GM23248 (cell line): ENCODE measurements at places on chromosomes 3 and 15. TPM values are rescaled to one million over a fixed set of nuclear protein-coding genes. Genes with fewer than 3 reads are reported as not detected.

- H3K27me3 ChIP-seq = no peaks in the 10 kb centered on the region
- no peak overlapping the region for H3K4me3 ChIP-seq
- no peaks in the 10 kb centered on the region for H3K4me1 ChIP-seq
- no peaks in the 10 kb centered on the region for H3K36me3 ChIP-seq
- no peak overlapping the region for H3K27ac ChIP-seq
Measured at GRCh38 chr3:36615861-36616260, 148.5 kb downstream of the DCLK3 start.

Gene NUSAP1
- 33.3 and 77.9 TPM in 2 replicates for total RNA-seq

- peak; percentile 56 for DNase-seq
- peaks cover 4% of the 10 kb centered on the region for H3K4me1 ChIP-seq
- no peak overlapping the region for H3K27ac ChIP-seq
- peak overlapping the region; percentile 55 for H3K4me3 ChIP-seq
- H3K27me3 ChIP-seq = no peaks in the 10 kb centered on the region
- no peaks in the 10 kb centered on the region for H3K36me3 ChIP-seq
Measured at GRCh38 chr3:187101184-187102072, 37.9 kb downstream of the RPL39L start.

DNA sequence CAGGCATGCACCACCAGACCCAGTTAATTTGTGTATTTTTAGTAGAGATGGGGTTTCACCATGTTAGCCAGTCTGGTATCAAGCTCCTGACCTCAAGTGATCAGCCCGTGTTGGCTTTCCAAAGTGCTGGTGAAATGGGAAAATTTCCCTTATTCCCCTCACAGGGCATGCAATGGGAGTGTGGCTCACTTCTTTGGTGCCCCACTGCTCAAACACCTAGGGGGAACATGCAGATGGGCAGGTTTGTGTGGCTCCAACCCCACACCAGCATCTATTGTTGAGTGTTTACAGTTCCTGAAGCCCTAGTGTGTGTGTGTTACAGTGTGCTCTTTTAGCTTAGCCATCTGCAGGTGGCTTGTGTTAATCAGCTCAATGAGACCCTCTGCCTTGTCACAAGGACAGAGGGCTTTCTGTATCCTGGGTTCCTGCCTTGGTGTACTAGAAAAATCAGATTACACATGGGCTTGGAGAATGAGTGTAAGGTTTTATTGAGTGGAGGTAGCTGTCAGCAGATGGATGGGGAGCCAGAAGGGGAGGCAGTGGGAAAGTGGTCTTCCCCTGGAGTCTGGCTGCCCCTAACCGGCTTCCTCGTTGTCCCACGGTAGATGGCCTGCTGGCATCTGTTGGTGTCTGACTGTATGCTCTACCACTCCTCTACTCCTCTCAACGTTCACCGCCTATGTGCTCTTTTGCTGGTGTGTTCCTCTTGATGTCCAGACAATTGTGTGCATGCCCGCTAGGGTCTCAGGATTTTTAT is 248.1 kb upstream of the CBLB start:
- H3K36me3 ChIP-seq = no peaks in the 10 kb centered on the region
- H3K27me3 ChIP-seq = no peaks in the 10 kb centered on the region
- H3K27ac ChIP-seq = no peak overlapping the region
- H3K4me3 ChIP-seq = no peak overlapping the region
- H3K4me1 ChIP-seq = peaks cover 35% of the 10 kb centered on the region

Gene TRH
- not detected in 2 replicates for total RNA-seq

DNA sequence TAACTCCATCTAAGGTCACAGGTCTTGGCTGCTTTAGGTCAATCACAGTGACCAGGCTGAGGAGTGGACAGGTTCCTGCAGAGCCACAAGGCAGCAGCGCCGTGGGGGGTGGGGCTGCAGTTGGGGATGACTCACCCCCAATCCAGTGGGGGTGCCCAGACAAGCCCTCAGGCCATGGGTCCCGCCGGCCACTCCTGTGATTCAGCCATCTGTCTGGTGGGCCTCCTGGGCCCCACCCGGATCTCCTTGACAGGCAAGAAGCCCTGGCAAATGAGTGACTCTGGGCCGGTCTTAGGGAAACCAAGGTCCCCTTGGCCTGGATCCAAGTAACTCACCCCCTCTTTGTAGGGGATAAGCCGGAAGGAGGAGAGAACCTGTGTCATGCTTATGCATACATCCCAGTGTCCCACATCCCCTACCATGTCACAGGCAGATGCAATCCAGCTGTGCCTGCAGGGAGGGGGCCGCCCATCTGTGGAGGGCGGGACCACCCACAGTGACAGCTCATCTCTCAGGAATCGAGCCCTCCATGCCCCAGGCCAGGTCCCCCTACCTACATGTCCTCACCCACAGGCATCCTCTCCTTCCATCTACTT is 495 bp upstream of the COL7A1 start:
- no peaks in the 10 kb centered on the region for H3K27me3 ChIP-seq
- peak overlapping the region; percentile 68 for H3K4me3 ChIP-seq
- H3K36me3 ChIP-seq = peaks cover 12% of the 10 kb centered on the region; the same call in 1 of the 2 replicates

Gene IMPG2
- total RNA-seq = 0.11 TPM in 1 of 2 replicates, not detected in the other

- peaks cover 39% of the 10 kb centered on the region for H3K4me1 ChIP-seq
- H3K27me3 ChIP-seq = no peaks in the 10 kb centered on the region
- peak overlapping the region; percentile 33 for H3K4me3 ChIP-seq
- no peaks in the 10 kb centered on the region for H3K36me3 ChIP-seq
- DNase-seq = peak; percentile 89
Measured at GRCh38 chr3:113231827-113232253, 20.5 kb downstream of the BOC start.

DNA sequence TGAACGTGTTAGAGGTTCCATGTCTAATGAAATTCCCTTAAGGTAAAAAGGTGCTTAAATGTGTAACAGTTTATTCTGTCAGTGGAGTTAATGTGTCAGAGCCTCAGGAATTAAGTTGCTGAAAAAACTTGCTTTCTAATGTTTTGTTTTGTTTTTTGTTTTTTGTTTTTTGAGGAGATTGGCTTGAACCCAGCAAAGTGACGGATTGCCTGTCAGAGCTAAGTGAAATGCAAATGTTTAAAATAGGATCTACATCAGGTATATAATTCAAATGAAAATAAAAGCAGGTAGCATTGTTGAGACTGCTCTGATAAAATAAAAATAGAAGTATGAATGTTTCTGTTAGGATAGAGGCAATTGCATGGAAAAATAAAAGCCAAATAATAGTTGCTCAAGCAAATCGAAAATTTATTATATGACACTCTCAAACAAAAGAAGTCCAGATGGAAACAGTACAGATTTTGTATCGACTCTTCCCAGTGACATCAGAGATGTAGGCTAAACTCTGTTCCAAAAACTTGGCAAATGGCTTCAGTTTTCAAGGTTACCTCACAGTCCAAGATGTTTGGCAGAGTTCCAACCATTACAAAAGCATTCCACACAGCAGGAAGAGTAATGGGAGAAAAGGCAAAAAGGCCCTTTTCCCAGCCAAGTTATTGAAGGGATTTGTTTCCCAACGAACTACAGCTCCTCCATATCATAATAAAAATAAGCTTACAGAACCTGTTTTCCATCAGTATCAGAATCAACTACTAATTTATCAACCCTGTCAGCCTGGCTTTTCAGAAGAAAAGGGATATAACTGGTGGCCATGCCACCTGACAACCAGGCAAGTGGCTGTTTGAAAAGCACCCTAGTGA is 291.0 kb downstream of the TBL1XR1 start:
- no peaks in the 10 kb centered on the region for H3K36me3 ChIP-seq
- H3K4me3 ChIP-seq = no peak overlapping the region
- peaks cover 3% of the 10 kb centered on the region; the same call in 1 of the 2 replicates for H3K27me3 ChIP-seq
- DNase-seq = peak; percentile 54
- no peaks in the 10 kb centered on the region for H3K4me1 ChIP-seq

DNA sequence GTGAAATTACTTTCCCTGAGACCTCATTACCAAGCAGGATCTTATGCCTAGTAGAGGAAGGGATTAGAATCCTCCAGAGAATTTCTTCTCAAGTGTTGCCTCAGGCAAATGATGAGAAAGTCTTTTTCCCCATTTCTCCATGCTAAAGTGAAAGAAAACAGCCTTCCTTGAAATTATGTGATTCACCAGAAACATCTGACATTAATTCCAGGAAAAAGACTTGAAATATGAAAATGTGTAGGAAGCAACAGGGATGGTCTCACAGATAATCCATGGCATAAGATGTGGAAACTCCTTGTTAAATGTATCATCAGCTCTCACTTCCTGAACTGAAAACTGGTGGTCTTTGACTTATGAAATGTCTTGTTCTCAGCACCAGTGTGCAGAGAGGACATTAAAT is 17.9 kb upstream of the ABI3BP start:
- peak overlapping the region; percentile 93 for H3K27ac ChIP-seq
- peaks cover 33% of the 10 kb centered on the region for H3K4me1 ChIP-seq
- H3K4me3 ChIP-seq = no peak overlapping the region
- DNase-seq = peak; percentile 82
- H3K27me3 ChIP-seq = no peaks in the 10 kb centered on the region
- no peaks in the 10 kb centered on the region for H3K36me3 ChIP-seq

GRCh38 chr3:169992781-169993180 is 26.2 kb downstream of the SEC62 start:
- DNase-seq = no peak
- 0 out of 2 replicates have a peak, but pooled peaks cover 5% of the 10 kb centered on the region for H3K4me1 ChIP-seq
- H3K27ac ChIP-seq = no peak overlapping the region
- no peak overlapping the region for H3K4me3 ChIP-seq
- H3K36me3 ChIP-seq = peaks cover 71% of the 10 kb centered on the region

GRCh38 chr3:102302020-102302419 is 132.8 kb upstream of the ZPLD1 start:
- DNase-seq = no peak
- H3K4me3 ChIP-seq = no peak overlapping the region
- no peaks in the 10 kb centered on the region for H3K4me1 ChIP-seq

DNA sequence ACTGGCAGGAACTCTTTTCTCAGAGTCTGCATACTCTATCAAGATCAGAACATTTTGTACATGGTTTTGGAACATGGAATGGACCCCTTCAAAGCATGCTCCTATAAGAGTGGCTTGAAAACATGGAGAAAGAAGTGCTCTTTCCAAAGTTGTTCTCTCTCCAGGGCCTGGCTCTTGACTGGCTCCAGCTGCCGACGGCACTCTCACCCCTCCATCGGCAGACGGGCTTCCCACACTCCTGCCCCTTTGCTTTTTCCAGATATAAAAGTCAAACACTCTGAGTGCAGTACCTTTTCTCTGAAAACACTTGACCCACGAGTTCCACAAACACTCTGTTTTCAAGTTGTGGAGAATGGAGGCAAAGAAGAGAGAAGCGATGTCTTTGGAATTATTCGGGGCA is 72.5 kb upstream of the ONECUT1 start:
- no peaks in the 10 kb centered on the region for H3K4me1 ChIP-seq
- no peak overlapping the region for H3K4me3 ChIP-seq
- H3K27me3 ChIP-seq = no peaks in the 10 kb centered on the region

Gene FAM81A
- 0.32 and 0.51 TPM in 2 replicates for total RNA-seq

DNA sequence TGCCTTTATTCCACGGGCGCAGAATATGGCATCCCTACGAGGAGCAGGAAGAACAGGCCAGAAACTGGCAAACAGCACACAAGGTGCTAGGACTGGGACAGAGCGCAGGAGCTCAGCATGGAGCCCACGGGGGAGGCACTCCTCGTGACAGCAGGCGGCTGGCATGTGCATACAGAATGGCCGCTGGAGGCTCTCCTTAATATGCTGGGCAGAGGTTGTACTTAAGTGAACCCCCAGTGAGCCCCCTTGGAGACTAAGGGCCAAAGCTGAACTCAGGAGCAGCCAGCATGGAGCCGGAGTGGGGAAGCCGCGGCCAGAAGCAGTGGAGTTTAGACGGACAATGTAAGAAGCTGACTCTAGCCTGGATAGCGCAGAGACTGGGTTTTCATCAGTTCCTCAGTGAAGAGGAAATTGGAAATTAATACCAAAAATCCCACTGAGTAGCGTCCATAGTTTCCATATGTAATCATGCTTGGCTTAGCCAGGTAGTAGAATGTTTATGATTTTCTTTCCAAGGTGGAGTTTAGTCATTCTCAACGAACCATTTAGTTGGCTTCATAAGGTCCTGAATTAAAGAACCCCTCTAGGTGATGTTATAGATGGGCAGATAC is 69.4 kb downstream of the EPHB3 start:
- H3K4me1 ChIP-seq = no peaks in the 10 kb centered on the region
- no peaks in the 10 kb centered on the region for H3K27me3 ChIP-seq
- H3K27ac ChIP-seq = no peak overlapping the region
- no peak overlapping the region for H3K4me3 ChIP-seq
- no peaks in the 10 kb centered on the region for H3K36me3 ChIP-seq
- no peak for DNase-seq
